ENCODE measurements at places on chromosomes 1 and 21.

- no peak for DNase-seq
These were observed 17.3 kb upstream of the FMO2 start for GRCh38 chr1:171167785-171168184.

GRCh38 chr1:8182034-8182761 is 135.7 kb upstream of the SLC45A1 start:
- DNase-seq: peak; percentile 72

- DNase-seq: no peak
These were observed 5.5 kb downstream of the TADA1 start for GRCh38 chr1:166870584-166870983.

GRCh38 chr1:60657926-60658325 is 424.4 kb upstream of the NFIA start:
- no peak for DNase-seq

- no peak for DNase-seq
These were observed 15.5 kb upstream of the AHCTF1 start for GRCh38 chr1:246947255-246947654.

GRCh38 chr1:12580054-12580887 is 37.7 kb downstream of the DHRS3 start:
- DNase-seq: no peak

GRCh38 chr1:151783796-151784195 is 6.5 kb downstream of the TDRKH start:
- no peak for DNase-seq

Measured in activated CD4-positive, alpha-beta T cell treated with anti-CD3 and anti-CD28 coated beads, Interleukin-2, Interleukin-6, amounts not matched to agents 100 ng/mL and 50 ng/mL, durations not matched to agents 16 hours and 8 hours (primary cell).